ENCODE measurements at places on chromosomes 16 and 17.

- DNase-seq: no peak
Observed at GRCh38 chr16:13909872-13910303, 10.1 kb upstream of the ERCC4 start.

- DNase-seq: no peak
Observed at GRCh38 chr16:73713778-73714495, 582.7 kb upstream of the PSMD7 start.

- no peak for DNase-seq
Observed at GRCh38 chr16:78246559-78246958, 147.1 kb downstream of the WWOX start.

DNA sequence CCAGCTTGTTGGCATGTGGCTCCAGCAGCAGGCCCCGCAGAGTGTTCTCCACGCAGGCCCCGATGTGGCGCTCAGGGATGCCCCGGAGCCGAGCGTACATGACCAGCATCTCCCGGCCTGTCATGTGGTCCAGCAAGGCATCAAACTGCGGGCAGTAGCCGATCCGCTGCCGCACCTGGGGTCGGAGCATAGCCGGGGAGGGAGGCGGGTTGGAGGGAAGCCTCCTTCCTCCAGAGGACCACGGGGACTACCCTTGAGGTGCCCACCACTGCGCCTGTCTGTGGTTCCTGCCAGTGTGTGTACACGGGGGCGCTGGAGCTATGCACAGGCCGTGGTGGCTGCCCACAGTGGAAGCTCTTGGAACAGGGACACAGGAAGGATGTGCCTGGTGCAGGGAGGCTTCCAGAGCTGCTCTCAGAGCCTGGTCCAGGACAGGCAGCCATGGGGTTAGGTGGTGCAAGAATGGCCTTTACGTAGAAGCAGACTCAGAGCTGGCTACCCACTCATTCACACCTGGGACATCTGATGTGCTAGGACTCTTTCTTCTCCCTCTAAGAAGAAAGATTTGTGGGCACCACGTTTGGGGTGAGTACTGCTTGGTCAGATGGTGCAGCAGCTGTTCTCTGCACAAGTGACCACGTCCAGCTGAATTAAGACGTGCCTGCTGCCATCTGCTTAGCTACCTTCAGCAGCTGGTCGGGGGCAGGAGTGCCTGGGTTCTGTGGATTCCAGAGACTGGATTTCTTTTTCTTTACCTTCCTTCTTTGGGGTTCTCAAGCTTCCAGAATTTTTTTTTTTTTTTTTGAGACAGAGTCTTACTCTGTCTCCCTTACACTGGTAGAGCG is 11.3 kb upstream of the RNPS1 start:
- no peak for DNase-seq

DNA sequence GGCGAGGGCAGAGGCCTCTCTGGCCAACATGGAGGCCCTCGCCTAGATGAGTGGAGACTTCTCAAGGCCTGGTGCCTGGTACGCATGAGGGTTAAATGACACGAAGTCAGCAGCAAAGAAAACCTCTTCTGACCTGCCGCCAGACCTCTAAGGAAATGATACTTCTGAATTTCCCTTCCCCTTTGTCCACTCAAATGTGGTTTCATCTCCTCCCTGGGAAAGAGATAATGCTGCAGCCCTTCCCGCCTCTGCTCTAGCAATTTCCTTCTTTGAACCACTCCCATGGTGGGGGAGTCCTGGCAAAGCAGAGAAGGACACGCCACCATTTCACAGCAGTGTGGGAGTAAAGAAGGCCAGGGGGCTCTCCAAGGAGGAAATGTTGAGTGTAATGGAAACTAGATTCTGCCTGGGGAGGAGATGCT is 65.7 kb upstream of the BCAR1 start:
- no peak for DNase-seq
